ENCODE measurements at places on chromosomes 3 and 15.

DNA sequence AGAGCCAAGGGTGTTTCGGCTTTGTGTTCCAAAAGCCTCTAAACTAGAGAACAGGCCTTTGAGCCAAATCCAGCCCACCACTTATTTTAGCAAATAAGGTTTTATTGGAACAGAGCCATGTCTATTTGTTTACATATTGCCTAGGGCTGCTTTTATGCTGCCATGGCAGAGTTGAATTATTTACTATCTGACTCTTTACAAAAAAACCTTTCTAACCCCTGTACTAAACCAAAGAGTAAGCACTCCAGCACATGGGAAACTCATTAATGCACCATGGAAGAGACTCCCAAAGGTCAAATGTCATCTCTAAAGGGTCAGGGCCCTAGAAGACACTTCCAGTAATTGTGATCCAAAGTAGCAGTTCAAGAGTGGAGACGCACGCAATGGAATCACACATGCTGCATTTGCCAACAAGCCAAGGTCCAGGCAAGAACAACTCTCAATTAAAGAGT is 22.3 kb downstream of the OSBPL10 start:
- no peak for DNase-seq

- DNase-seq, result no peak
These were observed 232.5 kb downstream of the CDIN1 start for GRCh38 chr15:36811903-36812302.

GRCh38 chr3:172289583-172289982 is 158.7 kb downstream of the GHSR start:
- no peak for DNase-seq

DNA sequence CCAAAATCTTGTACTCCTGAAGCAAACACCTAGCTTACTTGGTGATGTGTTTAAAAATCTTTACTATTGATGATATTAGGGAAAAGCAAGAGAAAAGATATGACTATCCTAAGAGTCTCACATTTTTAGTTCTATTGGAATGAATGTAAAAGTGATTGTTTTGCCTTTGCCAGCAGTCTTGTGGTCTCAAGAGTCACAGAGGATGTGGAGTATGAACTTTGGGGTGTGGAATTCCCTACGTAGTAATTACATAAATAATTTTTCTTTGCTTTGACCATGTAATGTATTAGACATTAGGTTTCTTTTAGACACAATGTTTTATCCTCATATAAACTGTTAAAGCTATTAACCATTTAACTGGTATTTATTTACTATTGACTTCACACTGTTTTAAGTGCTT is 387.6 kb downstream of the NAALADL2 start:
- DNase-seq, result no peak

- DNase-seq, result peak; percentile 26
These were observed 588 bp downstream of the MAPK6 start for GRCh38 chr15:52019394-52020220.

DNA sequence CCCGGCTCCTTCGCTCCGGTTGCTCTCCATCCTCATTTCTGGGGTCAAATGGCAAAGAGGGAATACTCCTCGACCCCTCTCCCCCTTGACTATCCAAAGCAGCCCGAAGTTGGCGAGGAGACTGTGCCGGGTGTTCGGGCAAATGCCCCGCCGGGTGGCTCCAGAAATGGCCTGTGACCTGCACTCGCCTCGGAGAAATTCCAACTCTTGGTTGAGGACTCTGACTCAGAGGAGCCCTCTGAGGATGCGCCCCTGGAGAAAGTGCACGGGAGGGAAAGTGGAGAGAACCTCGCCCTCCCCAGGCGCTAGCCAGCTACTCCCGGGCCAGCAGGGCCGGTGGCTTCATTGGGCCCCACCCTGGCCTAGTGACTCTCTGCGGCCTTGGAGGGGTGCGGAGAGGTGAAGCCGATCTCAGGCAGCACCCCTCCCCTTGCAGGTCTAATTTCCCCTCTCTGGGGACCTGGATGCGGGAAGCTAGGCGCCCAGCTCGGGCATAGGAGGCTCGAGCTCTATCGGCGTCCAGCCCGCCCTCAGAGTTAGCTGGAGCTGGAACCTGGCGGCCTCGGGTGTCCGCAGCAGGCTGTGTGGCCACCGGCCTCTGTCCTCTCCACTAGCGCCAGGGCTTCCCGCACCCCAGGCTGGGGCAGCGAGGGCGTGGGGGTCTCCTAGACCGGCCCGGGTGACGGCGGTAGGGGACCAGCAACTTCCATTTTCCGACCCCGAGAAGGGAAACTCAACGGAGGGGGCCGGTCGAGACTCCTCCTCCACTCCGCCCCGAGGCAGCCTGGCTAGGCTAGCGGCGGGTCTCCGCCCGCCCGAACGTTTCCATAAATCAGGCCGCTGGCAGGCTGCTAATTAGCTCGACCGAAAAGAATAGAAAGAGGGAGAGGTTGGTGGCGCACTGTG is 29.4 kb downstream of the NR2F2 start:
- DNase-seq, result no peak

DNA sequence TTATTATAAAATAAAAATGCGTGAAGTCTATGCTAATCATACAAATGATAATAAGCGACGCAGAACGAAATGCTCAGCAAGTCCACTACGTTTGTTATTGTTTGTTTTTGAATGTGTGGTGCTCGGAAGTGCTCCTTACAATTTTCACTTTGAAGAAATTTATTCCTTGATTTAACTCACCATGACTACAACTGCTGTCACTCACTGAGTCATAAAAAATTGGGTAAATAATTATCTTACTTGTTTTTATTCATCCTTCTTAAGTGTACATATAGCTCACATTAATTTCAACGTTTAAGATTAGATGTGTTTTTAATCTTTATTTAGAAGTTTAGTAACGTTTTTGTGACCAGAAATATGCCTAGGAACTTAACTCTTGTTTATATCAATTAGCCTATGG is 66.7 kb upstream of the NANOGP8 start:
- no peak for DNase-seq

GRCh38 chr15:94059013-94059587 is 172.3 kb upstream of the MCTP2 start:
- DNase-seq, result no peak

DNA sequence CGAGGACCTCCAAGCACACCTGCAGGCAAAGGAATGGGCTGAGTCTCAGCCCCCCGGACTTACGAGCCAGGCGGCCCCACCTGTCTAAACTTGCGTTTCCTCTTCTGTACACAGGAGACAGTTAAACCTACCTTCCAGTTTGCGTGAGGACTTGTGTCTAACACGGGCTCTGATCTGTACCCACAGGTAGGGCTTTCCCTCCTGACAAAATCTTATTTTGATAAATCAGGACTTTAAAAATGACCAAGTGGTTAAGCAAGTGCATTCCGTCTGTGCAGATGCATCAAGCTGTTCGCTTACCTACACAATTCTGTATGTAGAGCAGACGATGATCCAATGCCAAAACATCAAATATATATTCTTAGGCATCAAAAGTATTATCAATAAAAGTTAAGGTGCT is 238.0 kb downstream of the XXYLT1 start:
- DNase-seq, result no peak

- no peak for DNase-seq
These were observed 48.7 kb downstream of the FOXB1 start for GRCh38 chr15:60052796-60053195.

DNA sequence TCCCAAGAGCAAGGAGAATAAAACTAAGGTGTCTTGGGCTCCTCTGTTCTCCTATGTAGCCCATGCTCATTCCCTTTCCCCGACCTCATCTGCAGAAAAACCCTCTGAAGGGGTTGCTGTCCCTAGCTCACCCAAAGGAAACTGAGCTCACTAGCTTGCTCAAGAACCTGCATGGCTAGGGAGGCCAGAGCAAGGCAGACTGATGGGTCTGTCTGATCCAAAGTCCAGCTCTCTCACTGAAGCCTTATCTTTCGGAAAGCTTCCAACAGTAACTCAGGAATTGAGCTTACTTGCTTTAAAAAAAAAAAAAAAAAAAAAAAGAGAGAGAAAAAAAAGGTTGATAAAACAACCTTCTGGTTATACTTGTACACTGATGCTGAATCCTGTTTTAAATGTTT is 141.4 kb upstream of the TOPAZ1 start:
- DNase-seq, result no peak

DNA sequence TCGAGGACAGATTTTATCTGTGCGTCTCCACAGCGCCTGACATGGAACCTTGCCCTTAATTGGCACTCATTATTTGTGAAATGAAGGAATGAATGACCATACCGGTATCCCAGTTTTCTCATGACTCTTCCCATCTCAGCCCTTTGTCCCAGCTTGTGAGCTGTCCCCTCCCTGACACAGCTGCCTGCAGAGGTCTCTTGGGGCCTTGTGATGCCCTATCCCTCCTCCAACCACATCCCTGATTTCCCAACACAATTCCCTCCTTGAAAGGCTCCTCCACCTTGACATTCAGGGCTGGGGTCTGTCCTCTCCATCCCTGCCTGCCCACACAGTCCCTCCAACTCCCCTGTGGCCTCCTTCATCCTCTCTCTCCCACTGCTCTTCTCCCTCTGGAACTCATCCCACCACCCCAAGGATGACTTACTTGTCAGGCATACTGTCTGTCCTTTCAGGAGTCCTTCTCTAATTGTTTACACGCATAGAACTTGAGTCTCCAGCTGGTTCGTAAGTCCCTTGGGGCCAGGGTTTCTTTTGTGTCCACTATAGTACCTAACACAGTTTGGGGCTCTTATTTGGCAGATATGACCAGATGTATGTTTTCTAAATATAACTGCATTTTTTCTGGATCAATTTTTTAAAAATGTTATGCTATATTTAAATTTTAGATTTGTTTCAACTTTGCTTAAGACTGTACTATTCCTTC is 35.6 kb upstream of the FILIP1L start:
- no peak for DNase-seq

GRCh38 chr15:54197995-54198394 is 219.8 kb downstream of the UNC13C start:
- no peak for DNase-seq

DNA sequence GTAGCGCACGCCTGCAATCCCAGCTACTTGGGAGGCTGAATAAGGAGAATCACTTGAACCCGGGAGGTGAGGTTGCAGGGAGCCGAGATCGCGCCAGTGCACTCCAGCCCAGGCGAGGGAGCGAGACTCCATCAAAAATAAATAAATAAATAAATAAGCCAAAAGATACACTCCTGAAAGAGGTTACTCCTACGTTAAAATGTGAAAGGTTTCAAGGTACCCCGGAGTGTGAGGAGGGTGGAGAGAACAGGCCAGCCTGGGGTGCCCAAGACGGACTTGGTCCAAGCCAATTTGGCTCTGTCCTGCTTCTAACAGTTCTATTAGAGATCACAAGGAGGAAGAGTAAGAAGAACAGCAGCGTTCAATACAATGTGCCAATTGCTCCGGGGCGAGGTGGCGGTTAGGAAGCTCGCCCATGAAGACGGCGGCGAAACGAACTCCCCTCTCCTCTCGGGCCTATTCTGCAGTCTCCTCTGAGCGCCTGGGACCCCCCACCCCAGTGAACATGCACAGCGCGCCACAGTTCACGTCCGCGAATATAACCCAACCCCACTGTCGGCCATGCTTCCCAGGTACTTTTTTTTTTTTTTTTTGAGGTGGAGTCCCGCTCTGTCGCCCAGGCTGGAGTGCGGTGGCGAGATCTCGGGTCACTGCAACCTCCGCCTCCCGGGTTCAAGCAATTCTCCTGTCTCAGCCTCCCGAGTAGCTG is 942 bp downstream of the ELP6 start:
- DNase-seq, result no peak

DNA sequence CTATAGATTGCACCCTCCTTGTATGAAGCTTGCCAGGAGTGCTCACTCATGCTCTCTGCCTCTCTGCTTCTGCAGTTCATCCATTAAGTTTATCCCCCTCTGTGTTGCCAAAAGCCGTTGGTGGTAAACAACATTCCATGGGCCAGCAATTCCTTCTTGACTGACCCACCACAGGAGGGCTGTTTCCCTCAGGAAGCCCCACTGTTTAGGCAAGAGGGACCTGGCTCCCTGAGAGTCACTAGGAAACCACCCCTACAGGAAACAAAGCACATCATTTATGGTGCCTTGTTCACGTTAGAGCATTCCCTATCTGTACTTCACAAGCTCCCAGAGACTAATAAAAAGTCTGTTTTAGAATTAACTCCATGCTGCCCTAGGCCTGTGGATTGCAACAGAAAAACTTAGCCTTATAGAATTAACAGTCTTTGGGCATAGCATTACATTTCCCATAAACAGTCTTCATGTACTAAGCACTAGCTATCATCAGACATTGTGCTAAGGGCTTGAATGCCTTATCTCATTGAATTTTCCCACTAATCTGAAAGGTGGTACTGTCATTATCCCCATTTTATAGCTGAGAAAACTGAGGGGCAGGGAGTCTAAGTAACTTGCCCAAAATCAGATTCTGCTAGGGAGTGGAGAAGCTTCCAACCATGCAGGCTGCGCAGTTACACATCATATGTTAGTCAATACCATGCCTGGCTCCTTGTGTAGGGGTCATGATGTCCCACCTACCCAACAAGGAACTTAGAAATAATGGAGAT is 149.9 kb downstream of the SHQ1 start:
- no peak for DNase-seq

DNA sequence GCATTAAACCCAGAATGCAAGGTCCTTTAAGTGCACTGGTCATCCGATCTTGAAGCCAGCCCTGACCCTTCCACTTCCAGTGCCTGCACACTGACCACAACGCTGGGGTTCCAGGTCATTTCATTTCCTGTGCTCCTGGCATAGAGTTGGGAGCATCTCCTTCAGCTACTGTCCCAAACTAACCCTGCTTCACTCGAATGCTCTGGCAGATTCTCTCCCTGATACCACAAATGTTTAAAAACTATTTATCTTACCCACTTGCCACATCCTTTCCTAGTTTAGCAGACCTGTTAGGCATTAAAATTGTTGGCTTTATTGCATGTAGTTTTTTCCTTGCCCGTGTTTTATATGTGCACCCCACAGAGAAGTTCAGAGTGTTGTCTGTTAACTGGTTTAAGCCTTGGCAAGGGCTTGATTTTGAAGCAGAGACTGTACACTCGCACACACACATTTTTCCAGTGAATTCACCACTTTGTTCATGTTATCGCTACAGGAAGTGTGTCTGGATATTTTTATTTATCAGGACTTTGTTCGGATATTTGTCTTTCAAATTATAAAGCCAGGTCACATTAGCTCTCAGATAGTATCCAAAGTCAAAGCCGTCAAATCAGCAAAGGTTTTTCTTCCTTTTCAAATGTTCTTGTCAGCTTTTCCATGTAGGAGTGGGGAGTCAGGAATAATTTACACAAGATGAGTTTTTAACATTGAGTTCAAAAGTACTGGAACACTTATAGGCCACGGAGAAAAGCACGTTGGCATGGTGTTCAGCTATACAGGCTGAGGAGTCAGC is 77.3 kb downstream of the ABI3BP start:
- DNase-seq, result no peak

- DNase-seq, result no peak
These were observed 232.0 kb downstream of the ZBBX start for GRCh38 chr3:167148136-167148535.

DNA sequence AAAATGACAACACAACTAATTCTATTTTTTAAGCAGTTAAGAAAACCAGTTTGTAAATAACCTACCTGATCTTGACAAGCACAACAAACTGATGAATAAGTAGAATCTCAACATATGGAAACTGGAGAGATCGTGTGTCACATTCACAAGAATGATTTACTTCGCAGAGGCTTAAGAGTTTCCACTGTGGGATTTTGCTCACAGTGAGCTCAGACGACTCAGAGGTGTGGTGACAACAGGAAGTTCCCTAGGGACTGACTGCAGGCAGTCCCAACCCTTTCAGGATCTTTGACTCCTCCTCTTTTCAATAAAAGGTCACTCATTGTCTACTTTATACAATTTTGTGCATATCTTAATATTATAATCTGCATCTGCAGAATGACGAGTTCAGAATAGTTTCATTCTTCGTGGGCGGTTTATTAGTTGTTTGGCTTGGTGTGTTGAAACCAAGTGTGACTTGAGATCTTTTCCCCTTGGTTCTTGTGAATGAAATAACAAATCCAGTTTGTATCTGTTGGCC is at the start of gene LIPH:
Gene LIPH, minus strand, starts transcription at position 231 of the 520 bp plus-strand sequence. Its CDS starts 117 bp downstream, at position 114.
- no peak for DNase-seq
